Activated T-helper 2 cell treated with anti-CD3 and anti-CD28 coated beads, Interferon-gamma antibody, Interleukin-2, Interleukin-4, amounts not matched to agents 10 μg/mL and 5 μg/mL and 100 μg/mL, durations not matched to agents 14 hours and 24 hours and 36 hours (primary cell): ENCODE measurements at places on chromosomes 7 and 10. TPM values are rescaled to one million over a fixed set of nuclear protein-coding genes. Genes with fewer than 3 reads are reported as not detected.
A peak's percentile ranks its signal among the peaks of the same experiment; 100 is the strongest.

KIF11 gene
- 41.4 and 44.9 TPM in 2 replicates for total RNA-seq

ZNF853 gene
- total RNA-seq: 0.23 TPM in 2 replicates

CHST15 gene
- 0.07 TPM in 1 of 2 replicates, not detected in the other for total RNA-seq

DNA sequence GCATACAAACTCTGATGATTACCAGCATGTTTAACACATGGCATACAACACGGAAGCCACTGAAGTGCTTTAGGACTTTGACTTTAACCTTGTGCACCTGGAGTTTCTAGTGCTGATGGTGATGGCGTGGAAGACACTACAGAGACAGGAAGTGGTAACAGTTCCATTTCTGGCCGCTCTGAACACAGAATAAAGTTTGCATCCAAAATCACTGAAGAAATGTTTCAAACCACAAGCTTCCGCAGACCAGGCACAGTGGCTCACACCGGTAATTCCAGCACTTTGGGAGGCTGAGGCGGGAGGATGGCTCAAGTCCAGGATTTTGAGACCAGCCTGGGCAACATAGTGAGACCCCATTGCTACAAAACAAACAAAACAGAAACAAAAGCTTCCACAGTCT, 40.3 kb upstream of the TNPO3 start:
- no peak for DNase-seq

GRCh38 chr10:78947226-78947625, 121.5 kb upstream of the ZMIZ1 start:
- no peak for DNase-seq

DNA sequence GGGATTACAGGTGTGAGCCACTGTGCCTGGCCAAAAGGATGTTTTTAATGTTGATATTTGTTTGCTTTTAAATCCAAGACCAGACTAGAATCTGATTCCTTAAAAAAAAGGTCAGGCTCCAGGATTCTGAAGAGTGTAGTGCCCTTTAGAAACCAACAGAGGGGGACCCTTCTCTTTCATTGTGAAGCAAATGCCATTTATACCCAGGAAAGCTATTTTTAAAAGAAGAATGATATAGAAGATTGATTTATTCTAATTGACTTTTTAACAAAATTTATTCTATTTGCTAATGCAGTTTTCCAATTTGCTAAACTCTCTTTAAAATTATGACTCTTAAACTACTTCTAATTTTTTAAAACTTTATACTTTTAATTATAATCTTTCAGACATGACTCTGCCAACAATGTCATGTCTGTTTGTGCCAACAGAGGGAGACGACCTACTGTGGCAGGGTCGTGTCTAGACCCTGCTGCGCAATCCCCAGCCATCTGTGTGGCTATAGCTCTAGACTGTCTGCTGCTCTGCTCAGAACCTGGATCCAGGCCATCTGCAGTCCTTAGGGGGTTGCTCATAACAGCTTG, 201.0 kb upstream of the IMMP2L start:
- DNase-seq: no peak

DNA sequence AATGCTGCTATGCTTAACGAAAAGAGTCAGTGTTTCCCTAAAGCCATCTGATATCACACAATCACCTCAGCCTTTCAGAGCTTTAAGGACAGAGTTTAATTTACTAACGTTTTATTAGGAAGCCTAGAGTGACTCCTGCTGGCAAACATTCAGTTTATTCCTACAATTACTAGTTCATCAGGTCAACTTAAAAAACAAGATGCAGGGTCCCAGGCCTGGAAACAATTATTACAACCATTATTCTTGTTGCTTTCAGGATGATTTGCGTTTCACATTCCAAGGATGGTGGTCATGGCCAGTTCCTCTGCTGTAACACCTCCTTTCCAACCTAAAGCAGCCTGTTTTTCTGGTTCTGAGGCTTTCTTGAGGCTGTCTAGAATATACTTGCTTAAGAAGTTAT, 1.5 kb upstream of the FAM53B start:
- DNase-seq: no peak

GRCh38 chr10:46254467-46254866, 32.3 kb upstream of the ANTXRL start:
- no peak for DNase-seq

- DNase-seq: no peak
Observed at GRCh38 chr7:37007268-37007667, 283.0 kb upstream of the AOAH start.

DNA sequence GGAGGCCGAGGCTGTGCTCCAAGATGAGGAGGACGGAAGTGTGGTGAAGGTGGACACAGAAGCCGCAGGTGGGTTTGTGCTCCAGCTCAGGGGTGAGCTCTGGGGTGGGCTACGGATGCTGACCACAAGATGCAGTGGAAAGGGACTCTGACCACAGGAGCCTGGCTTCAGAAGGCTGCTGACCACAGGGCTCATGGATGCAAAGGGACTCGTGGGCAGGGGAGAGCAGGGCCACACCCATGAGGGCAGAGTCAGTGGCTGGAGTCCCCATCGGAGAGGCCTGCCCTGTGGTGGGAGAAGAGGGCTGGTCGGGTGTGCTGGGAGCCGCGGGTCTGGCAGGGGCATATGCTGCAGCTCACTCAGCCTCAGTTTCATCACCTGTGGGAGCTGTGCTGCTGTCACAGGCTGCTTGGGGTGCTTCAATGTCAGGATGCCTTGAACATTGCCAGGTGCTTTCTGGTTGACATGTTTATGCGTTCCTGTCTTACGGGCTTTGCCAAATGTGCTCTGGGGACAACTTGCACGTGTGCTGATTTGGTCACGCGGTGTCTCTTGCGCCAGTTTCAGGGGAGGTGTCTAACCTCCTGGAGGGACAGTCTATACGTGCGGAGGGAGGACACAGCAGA, 13.7 kb downstream of the SCART1 start:
- no peak for DNase-seq

TAS2R40 gene
- not detected in 2 replicates for total RNA-seq

GRCh38 chr7:54995610-54996363, 23.0 kb upstream of the EGFR start:
- peak; percentile 17 for DNase-seq

- no peak for DNase-seq
Observed at GRCh38 chr7:106657085-106657991, 3.6 kb downstream of the CCDC71L start.

DNA sequence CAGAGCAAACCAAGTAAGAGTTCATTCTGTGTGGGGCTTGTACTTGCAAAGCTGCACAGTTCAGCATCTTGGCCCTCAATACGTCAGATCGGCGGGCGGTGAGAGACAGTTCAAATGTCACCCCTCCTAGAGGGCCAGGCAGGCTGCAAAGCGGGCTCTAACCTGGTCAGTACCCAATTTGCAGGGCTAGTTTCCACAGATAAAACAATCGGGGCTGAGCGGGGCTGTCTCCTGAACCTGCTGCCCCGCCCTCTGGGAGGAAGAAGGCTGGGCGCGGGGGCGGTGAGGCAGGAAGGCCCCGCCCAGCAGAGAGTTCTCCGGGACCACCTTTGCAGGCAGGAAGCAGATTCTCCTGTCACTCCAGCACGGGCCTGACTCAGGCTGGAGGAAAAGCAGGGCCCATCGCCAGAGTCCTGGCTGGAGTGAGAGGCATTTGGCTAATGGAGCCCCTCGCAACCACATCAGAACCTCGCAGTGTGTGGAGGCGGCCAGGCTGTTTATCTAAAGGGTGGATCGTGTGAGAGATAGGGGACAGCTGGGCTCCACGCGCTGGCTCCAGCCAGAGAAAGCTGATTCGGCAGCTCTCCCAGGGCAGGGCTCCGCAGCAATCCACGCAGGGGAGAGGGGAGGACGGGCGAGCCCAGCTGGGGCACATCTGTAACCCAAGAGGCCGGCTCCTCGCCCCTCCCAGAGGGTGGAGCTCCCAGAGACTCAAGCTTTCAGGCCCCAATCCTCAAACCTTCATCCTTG, 83.1 kb downstream of the SH3PXD2A start:
- peak; percentile 56 for DNase-seq

GTF2I gene
- 186 and 188 TPM in 2 replicates for total RNA-seq

- DNase-seq: no peak
Observed at GRCh38 chr7:148750442-148751355, 52.0 kb downstream of the CUL1 start.

- DNase-seq: no peak
Observed at GRCh38 chr10:34732926-34733325, 82.2 kb downstream of the PARD3 start.

ZNF273 gene
- total RNA-seq: 7.2 and 7.5 TPM in 2 replicates

AUTS2 gene
- total RNA-seq: 0.87 and 1.1 TPM in 2 replicates

DNA sequence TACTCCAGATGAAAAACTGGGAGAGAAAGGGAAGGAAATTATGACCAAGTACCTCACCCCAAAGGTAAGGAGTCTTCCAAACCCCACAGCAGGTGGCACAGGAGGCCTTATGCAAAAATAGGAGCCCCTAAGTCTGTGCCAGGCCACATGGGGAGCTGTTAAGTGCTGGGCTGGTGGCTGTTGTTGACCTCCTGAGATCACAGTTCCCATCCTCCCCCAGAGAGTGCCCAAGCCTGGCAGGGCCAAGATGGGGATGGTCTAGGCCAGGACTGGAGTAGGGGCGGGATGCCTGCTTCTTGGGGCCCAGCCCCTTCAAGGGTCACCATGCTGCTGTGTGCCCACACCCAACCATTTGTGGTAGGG, 145.8 kb downstream of the RGS10 start:
- DNase-seq: no peak

AKR1C4 gene
- not detected in 2 replicates for total RNA-seq

LRRC4 gene
- total RNA-seq: 0.16 TPM in 1 of 2 replicates, not detected in the other

FGFBP3 gene
- total RNA-seq: 1.8 and 2.4 TPM in 2 replicates

- no peak for DNase-seq
Observed at GRCh38 chr10:104928734-104929133, 287.6 kb downstream of the SORCS3 start.

- no peak for DNase-seq
Observed at GRCh38 chr7:157152391-157152937, 13.7 kb downstream of the UBE3C start.

OR2A1 gene
- not detected in 2 replicates for total RNA-seq

OIT3 gene
- not detected in 2 replicates for total RNA-seq

DNA sequence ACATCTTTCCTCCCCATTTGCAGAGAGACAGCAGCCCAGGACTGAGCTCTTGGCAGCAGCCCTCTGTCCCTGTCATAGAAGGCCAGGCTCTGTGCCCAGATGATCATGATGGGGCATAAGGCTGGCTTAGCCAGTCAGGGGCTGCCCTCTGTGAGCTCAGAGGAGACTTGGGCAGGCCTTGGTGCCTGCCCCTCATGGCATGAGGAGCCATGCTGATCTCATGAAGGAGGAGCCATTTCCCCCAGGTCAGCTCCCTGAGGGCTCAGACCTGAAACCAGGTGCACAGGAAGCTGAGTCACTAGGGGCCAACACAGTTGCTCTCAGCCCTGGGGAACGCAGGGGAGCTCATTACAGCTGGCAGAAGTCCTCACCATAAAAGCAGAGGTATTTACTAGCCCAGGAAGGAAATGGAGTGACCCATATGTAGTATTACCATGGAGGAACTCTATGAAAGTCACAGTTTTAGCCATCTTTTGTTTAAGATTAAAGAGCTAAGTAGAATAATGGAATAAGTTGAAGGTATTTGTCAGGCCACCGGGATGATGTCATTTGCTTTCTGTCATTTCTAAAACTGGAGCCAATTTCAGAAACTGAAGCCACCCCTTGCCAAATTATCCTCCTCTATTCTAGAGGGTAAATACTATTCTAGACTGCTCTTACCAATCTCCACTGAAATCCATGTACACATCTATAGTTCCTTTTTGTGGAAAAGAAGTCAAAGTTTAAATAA, 362.4 kb upstream of the ZNF32 start:
- no peak for DNase-seq

DNA sequence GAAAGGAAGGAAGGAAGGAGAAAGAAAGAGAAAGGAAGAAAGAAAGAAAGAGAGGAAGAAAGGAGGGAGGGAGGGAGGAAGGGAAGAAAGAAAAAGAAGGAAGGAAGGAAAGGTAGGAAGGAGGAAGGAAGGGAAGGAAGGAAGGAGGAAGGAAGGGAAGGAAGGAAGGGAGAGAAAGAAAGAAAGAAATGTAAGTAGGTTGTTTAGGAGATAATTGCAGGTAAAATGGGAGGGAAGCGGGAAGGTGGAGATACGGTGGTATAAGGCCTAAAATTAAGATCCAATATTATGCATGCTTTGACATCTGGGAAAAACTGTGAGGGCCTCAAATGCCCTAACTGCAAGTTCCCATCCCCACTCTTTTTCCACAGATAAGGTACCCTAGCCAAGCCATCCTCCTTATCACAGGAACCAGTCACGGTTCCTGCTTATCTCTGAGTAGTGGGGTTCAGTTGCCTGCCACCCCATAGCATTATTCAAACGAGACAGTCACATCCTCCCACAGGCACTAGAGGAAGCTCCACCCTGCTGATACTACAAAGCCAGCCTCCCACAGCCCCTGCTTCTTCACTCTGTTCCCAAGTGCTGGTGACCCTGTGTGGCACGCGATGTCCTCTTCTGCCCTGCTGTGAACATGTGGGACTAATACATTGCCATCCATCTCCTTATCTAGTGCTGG, 28.7 kb downstream of the ST8SIA6 start:
- peak; percentile 43 for DNase-seq

GRCh38 chr7:128812514-128813168, 17.6 kb upstream of the FLNC start:
- DNase-seq: no peak

DNA sequence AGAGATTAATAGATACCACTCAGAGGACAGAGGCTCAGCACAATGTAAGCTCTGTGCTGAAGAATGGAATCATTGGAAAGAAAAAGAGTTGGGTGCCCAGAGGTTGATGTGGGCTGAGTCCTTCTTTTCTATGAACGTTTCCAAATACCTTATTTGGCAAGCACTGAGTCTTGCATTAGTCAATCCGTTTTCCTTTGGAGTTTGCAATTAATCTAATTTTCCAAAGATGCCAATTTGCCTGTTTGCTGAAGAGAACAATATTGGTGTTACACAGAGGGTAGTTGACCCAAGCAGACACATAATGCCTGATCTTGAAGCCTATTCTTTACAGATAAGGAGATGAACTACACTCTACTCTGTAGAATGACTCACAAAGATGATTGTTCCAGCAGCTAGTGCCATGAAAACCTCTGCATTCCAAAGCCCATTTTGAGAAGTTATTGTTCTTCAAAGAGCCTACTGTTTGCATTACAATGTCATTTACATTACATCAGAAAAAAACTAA, 55.4 kb upstream of the MET start:
- no peak for DNase-seq

GRCh38 chr10:851901-852300, 79.6 kb downstream of the LARP4B start:
- DNase-seq: no peak

GRCh38 chr7:73737491-73738219, 947 bp downstream of the ABHD11 start:
- DNase-seq: no peak

SEMA3E gene
- not detected in 2 replicates for total RNA-seq

ANKRD61 gene
- 0.25 and 0.27 TPM in 2 replicates for total RNA-seq

SFRP4 gene
- not detected in 2 replicates for total RNA-seq

DNA sequence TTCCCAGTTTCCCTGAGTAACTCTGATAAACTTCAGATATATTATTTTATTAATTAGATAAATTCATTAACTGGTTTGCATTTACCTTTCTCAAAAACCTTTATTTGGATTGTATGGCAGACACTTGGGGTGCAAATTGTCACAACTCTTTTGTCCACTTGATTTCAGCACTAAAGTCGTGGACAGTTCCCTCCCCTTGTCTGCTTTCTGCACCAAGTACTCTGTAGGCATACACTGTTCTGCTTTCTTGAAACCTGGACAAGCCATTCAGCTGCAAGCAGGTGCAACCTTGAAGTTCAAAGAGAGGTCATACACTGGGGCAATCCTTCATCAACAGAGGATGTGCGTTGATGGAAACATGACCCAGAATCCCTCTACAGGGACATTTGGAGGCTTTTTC, 162.9 kb downstream of the ARL5B start:
- DNase-seq: no peak

OR2A25 gene
- total RNA-seq: not detected in 2 replicates

BRI3 gene
- 63.6 and 67.6 TPM in 2 replicates for total RNA-seq

- no peak for DNase-seq
Observed at GRCh38 chr7:69187824-69188333, 410.4 kb upstream of the AUTS2 start.

FERD3L gene
- total RNA-seq: not detected in 2 replicates

SH2B2 gene
- total RNA-seq: 1.8 and 1.9 TPM in 2 replicates
